ENCODE measurements at places on chromosomes 2 and 18.
A peak's percentile ranks its signal among the peaks of the same experiment; 100 is the strongest.

DNA sequence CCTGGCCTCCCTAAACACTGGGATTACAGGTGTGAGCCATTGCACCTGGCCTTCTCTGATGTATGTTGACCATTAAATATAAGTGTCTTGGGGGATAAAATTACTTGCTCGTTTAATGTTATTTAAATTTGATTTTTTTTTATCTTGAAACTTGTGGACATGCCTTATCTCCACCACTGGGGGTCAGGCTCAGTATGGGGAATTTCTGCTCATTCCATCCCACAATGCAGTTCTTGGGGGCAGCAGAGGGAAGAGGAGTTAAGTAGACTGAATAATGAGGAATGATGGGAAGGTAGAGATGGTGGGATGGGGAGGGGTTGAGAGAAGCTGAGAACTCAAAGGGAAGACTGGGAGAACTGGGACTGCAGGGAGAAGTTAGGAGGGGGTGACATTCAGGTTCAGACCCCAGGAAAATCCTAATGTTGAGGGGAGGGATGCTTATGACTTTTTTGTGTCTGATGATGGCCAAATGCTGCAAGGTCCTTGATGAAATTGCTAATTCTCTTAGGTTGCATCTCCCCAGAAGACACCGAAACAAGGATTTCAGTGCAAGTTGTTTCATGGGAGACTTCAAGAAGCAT, 174.2 kb downstream of the MIB1 start:
- no peak for DNase-seq

GRCh38 chr2:225889452-225889851, 489.9 kb downstream of the NYAP2 start:
- peak; percentile 23 for DNase-seq

DNA sequence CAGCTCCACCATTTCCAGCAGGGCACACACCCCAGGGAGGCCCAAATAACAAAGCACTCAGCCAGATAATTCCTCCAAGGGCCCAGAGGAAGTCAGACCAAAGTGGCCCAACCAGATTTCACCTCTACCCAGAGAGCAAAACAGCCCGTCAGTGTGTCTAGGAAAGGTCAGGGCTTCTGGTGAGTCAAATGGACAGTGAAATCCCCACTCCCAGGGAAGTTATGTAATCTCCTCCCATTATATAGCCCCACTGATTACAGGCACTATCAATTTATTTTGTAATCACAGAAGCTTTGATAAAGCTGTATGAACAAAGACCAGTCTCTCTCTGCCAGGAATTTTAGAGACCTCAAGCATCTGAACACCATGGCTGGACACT, 4.0 kb downstream of the B4GALT6 start:
- DNase-seq = no peak

- DNase-seq = no peak
These were observed 251.1 kb upstream of the TRIB2 start for GRCh38 chr2:12465631-12466135.

DNA sequence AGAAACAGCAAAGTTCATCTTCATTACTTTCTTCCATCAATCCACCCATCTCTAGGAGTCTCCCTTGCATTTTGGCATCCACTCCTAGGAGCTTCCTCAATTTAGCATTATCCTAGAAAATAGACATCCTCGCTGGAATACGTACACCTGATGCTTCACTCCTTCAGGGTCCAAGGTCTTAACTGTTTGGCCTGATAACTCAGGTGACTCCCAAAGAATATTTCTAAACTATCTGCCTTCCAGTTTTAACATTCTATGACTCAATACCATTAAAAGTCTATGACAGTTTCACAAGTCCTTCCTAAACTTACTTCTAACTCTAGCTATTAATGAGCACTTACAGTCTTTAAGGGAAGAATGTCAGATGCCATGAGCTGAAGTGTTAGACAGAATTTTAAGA, 26.5 kb upstream of the TLK1 start:
- DNase-seq = no peak

- no peak for DNase-seq
These were observed 118.4 kb downstream of the ARL4C start for GRCh38 chr2:234378440-234378839.

GRCh38 chr18:12908706-12909105, 24.7 kb upstream of the PTPN2 start:
- no peak for DNase-seq

- no peak for DNase-seq
These were observed 748.9 kb upstream of the NXPH2 start for GRCh38 chr2:139529080-139529479.

DNA sequence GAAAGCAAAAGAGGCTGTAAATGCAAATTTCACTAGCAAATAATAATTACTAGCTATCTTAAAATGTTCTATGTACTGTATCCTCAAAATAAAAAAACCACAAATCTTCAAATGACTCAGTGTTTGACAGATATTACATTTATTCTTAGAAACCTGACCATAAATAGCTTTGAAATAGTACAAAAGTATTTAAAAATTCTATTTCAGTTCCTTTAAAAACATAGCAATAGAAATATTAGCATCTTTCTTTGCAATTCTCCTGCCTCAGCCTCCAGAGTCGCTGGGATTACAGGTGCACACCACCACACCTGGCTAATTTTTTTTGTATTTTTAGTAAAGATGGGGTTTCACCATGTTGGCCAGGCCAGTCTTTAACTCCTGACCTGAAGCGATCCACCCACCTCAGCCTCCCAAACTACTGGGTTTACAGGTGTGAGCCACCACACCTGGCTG, 50.6 kb downstream of the MSH6 start:
- no peak for DNase-seq

DNA sequence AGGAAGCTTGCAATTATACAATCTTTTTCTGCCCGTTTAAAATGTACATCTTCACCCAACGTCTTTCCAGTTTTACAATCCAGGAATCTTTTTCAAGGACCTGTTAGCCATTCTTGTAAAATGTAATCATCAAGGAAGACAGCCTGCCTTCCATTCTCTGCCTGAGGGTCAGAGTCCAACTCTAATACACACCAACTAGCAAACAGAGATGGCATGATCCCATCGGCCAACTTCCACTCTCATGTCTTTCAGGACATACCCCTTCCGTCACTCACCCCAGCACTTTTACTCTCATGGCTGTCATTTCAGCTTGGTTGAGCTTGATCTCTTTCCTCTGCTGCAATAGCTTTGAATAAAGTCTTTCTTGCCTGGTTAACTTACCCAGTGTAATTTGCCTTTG, 172.5 kb upstream of the NETO1 start:
- DNase-seq = no peak

- no peak for DNase-seq
These were observed 17.0 kb downstream of the GPR35 start for GRCh38 chr2:240642061-240642805.

- DNase-seq = no peak
These were observed 21.1 kb downstream of the METTL8 start for GRCh38 chr2:171412571-171413175.

DNA sequence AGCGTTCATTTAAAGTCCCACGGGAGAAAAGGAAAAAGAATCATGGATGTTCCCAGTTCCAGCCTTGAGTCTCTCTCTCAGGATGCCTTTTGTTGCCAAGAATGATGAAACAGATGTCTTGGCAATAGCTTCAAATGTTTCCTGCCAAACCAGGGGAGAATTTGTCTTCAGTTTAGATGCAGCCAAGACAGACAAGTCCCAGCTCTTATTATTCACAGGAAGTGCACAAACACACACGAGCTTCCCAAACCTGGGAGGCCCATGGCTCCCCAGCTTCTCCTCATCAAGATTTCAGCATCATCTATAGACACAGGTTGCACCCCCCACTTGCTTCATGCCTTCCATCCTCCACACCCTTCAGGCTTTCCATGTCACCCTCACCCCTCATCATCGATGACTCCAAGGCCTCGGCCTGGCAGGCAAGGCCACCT, 45.9 kb downstream of the HS1BP3 start:
- no peak for DNase-seq

GRCh38 chr2:8461341-8461740, 220.5 kb upstream of the ID2 start:
- no peak for DNase-seq

DNA sequence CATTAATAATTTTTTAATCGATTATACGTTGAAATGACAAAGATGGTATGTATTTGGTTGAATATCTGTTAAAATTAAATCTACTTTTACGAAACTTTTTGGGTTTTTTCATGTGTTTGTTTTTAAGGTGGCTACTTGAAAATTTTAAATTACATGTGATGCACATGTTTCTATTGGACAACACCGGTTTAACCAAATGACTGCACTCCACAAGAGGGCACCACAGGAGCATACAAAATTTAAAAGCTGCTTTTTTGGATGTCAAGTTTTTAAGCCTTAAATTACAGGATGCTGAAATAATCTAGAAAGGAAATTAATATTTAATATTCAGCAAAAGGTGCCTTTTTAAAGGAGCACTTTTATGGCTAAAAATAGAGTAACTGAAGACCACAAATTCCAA, 98.7 kb downstream of the ACVR1 start:
- DNase-seq = peak; percentile 50

- no peak for DNase-seq
These were observed 12.3 kb downstream of the LIMS2 start for GRCh38 chr2:127662937-127663565.

DNA sequence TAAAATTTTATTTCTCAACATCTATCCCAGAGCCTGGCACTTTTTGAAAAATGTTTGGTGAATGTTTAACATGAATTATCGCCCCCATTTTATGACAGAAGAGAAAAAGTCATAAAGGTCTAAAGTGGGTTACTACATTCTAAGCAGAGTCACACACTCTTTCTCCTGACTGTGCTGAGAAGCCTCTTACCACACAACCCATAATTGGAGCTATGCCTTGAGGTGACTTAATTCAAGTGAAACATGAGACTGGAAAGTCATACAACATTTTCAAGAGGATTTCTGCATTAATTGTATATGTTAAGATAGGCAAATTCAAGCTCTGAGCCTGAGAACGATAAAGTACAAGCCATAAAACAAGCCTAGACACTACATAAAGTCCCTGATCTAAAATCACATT, 3.1 kb upstream of the DSEL start:
- DNase-seq = no peak

GRCh38 chr2:15557887-15558311, 3.2 kb downstream of the NBAS start:
- no peak for DNase-seq

DNA sequence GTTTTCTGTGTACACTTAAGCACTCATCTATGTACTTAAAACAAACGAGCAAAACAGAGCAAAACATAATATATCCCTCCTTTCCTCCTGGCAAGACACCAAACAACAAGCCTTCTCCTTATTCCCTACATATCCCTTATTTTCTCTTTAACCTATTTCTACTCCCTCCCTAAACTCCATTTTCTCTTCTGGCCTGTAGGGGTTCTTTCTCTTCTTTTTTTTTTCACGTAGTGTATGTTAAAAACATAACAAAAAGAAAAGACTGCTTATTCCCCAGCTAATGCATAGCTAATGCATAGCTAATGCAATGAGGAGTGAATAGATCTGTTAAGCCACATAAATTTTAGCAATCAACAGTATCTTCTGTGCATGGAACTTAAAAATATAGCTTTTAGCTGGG, 193.4 kb downstream of the TMEM247 start:
- no peak for DNase-seq

- no peak for DNase-seq
These were observed 10.9 kb downstream of the SH2D6 start for GRCh38 chr2:85429213-85429923.

DNA sequence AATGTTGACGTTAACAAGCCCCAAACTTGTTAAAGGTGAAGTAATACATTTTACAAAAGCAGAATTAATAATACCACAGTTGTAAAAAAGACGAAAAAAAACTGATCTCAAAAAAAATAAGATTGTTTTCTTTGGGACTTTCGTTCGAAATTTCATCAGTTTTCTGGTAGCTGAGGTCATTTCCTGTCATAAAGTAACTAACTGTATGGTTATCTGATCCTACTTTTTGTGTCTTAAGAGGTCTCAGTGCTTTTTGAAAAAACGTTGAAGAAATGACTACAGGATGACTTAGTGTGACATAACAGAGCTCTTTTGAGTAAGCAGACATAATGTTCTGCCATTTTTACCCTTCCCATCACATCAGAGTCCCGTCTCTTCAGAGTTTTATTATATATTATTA, 79.3 kb downstream of the BIRC6 start:
- DNase-seq = no peak

DNA sequence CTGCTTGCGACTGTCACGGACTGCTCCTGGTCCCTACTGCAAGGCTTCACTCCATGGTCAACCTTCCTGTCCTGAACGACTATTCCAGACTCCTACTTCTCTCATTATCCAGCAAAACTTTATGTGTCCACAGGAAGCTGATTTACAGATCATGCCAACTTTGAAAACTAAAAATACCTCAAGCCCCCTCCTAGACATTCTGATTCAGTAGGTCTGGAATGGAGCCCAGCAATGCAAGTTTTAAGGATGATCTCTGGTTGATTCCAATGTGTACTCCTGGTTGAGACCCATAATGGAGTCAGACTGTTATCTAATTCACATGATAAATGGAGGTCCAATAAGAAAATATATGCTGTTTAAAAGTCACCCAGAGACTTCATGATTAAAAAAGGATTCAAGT, 13.1 kb upstream of the LRATD1 start:
- DNase-seq = no peak

All from CD4-positive, alpha-beta T cell treated with Interleukin-2 at 100 ng/mL for 4 hours (primary cell).